ENCODE measurements at places on chromosomes 12 and 14.

- peak; percentile 35 for DNase-seq
These were observed 12.9 kb upstream of the CALM1 start for GRCh38 chr14:90383731-90384542.

DNA sequence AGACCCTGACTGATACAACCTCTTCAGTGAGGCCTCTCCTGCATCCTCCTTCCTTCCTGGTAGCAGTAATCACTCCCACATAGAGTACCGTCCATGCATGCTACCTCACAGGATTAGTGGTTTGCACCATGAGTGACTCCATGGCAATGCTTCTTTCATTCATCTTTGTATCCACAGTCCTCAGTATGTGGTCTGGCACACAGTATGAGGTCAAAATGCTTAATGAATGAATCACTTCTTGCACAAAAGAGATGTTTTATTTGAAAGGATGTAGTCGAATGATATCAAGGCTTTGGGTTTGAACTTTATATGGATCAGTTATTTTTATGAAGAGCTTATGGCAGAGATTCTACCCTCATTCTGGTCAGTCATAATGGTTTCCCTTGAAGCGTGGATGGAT, 42.2 kb downstream of the KCNA5 start:
- DNase-seq, result no peak

DNA sequence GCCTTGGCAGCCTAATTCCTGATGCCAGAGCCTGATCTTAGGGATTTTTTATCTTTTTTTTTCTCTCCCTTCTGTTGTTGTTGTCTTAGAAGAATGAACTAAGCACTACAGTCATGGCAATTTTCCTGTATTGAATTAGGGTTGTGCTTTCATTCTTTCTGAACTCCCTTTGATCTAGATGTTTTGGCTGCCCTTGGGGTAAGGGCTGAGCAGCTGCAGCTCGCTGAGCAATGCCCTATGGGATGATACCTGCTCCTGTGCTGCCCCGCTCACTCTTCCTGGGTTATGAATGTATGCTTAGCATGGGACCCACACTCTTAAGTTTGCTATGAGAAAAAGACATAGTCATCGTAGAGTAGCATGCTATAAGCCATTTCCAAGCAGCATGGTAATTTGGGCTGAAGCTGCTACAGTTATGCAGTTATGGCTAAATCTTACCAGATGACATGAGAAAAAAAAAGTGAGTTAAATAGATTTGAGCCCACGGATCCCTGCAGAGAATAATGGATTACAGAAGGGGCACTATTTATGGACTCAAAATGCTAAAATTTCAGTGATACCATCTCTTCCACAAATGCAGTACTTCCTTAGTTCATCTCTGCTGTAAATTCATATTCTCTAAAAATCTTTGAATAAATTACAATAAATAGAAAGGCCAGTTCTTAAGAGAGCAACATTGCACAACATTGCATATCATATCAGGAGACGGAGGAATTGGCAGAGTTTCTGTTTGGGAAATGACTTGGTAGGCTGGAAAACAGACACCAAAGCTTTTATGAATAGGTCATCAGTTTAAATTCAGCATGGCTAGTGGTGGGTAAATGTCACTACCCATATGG, 79.2 kb upstream of the PTHLH start:
- no peak for DNase-seq

DNA sequence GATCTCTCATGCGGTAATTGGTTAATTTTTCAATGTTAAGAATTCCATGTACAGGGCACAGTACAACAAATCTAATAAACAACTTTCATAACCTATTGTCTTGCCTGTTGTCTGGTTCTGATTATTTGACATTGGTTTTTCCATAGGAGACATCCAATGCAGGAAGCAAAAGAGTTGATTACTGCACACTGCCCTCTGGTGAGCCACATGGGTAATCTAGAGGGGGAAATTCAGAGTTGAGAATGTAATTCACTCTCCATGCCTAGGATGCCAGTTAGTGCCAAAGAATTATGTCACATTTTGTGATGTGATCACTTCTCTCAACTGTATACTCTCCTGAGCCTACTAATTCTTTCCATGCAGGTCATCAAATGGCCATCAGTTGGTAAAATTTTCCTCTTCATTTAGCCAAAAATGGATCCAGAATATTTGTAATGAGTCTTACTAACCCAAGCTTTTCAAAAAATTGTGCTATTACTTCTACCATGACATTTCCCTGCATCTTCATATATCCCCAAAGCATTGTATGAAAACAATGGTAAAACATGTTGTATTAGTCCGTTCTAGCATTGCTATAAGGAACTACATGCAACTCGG, 17.7 kb upstream of the CCDC91 start:
- no peak for DNase-seq

GRCh38 chr12:104733717-104734175, 224.3 kb downstream of the SLC41A2 start:
- no peak for DNase-seq

GRCh38 chr12:94570161-94570560, 80.2 kb downstream of the TMCC3 start:
- DNase-seq, result no peak

- DNase-seq, result no peak
These were observed 5.3 kb upstream of the ACACB start for GRCh38 chr12:109110988-109111495.

GRCh38 chr12:88633312-88633711, 53.0 kb upstream of the KITLG start:
- no peak for DNase-seq

GRCh38 chr12:112738531-112738930, 53.0 kb upstream of the RPH3A start:
- DNase-seq, result no peak

GRCh38 chr12:2283916-2284315, 231.1 kb downstream of the CACNA1C start:
- DNase-seq, result no peak

DNA sequence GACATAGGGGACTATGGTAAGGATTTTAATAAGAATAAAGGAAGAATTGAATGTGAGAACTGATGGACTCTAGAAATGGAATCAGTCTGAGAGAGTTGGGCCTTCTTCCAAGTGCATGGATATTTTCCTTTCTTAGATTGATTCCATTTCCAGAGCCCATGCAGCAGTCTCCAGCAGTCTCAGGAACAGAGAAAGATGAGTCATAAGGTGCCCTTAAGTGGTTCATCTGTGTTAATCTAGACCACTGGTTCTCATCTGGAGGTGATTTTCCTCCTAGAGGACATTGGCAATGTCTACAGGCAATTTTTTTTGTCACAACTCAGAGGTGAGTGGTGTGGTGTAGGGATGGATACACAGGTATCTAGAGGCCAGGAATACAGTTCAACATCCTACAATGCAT, 25.9 kb downstream of the TRIM9 start:
- DNase-seq, result no peak

- no peak for DNase-seq
These were observed 248.5 kb downstream of the GLT1D1 start for GRCh38 chr12:129101816-129102215.

GRCh38 chr14:96136371-96137005, 68.2 kb upstream of the BDKRB2 start:
- no peak for DNase-seq

- no peak for DNase-seq
These were observed 17.1 kb downstream of the BCAT1 start for GRCh38 chr12:24931666-24932405.

DNA sequence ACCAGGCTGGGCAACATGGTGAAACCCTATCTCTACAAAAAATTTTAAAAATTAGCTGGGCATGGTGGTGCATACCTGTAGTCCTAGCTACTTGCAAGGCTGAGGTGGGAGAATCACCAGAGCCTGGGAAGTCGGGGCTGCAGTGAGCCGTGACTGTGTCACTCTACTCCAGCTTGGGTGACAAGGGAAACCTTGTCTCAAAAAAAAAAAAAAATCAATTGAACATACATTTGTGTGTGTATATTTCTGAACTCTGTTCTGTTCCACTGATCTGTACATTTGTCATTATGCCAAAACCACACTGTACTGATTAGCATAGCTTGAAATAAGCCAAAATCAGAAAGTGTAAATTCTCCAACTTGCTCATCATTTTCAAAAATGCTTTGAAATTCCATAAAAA, 254.6 kb downstream of the SOX5 start:
- no peak for DNase-seq

DNA sequence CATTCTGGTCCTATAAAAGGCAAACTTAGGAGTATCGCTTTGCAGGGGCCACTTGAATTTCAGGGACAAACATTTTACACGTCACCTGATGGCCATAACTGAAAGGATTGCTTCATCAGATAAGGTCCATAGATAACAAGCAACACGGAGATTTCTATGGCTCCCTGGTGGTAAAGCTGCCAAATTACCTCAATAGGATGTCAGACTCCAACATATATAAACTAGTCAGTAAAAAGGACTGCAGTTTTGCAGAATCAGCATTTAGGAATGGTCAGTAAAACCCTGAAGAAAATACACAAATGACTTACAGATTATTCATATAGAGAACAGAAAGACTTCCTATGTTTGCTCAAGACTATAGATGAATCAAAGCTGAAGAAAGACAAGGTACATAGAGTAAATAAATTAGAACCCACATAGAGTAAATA, 66.1 kb upstream of the GRIP1 start:
- no peak for DNase-seq

GRCh38 chr14:95808371-95808770, 68.3 kb upstream of the TUNAR start:
- no peak for DNase-seq

DNA sequence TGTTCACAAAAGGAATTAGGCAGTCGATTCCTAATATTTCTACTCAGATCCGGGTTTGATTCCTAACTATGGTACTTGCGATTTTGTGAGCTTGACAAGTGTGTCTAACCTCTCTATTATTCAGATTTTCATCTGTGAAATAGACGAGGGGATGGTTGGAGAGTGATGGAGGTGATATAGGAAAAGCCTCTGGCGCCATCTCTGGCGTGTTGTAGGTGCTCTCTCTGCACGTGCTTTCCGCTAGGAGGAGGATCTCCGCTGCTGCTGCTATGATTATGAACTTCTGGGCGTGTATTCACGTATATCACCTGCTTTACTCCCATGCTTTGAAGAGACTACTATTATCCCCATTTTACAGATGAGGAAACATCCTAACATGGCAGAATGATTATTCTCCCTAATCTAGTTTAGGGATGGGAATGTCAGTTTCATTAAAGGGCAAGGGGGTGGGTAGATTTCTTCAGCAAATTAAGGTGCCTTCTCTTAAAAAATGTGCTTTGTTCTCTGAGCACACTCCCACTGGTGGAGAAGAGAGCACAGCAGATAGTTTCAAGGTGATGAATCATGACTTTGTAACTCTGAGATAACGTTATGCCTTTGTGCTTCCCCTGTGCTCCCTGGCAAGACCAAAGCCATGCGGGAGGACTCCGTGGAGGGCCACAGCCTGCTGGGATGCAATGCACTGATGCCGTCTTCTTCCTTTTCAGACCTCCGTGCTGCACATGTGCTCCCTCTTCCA, 97.1 kb downstream of the PRIMA1 start:
- no peak for DNase-seq

DNA sequence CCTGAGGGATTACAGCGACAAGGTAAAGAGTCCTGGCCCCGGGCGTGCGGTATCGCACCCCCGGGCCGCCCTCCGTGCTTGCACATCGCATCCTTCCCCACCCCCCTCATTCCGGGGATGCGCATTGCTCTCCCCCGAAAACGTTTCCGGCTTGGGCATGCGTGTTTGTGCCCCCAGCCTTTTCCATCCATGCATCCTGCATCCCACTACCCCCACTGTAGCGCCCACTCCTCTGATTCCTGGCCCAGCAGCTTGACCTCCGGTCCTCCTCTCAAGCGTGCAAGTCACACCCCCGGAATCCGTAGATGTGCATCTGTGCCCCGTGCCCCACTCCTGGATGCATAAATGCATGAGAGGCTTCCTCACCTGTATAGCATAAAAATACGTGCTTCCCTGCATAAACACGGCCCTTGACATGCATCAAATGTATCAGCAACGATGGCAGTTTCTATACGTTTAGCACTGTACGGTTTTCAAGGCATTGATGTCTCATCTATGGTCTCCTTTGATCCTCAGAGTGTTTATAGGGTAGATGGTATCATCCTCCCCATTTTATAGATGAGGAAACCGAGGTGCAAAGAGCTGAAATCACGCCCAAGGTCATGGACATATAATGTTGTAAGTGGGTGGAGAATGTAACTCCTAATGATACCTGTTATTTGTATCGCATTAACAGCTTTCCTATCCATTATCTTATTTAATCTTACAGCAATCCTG, 484 bp downstream of the RIC8B start:
- no peak for DNase-seq

DNA sequence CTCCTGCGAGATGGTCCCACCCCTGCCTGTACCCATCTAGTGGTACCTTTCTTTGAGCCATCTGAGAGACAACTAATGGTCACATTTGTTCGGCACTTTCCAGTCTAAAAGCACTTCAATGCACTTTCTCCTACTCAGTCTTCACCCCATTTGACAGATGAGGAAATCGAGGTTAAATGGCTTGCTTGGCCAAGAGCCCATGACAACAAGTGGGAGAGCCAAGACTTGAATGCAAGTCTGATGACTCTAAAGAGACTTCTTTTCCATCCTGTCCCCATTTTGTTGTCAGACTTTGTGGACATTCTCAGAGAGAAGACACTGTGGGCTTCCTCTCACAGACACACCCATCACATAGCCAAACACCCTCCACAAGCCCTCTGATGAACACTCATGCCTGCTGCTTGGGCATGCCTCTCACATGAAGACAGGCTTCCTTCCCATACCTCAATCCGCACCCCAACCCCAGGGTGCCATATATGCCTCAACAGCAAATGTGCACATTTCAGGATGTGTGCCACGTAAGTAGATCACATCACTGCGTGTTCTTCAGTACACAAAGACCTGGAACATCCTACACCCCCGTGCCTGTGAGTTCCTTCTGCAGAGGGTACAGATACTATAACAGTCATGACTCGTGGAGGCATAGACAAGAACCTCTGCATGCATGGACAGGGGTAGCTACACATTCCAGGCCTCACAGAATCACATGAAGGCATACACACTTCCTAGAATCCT, 805 bp downstream of the MYH7 start:
- no peak for DNase-seq

DNA sequence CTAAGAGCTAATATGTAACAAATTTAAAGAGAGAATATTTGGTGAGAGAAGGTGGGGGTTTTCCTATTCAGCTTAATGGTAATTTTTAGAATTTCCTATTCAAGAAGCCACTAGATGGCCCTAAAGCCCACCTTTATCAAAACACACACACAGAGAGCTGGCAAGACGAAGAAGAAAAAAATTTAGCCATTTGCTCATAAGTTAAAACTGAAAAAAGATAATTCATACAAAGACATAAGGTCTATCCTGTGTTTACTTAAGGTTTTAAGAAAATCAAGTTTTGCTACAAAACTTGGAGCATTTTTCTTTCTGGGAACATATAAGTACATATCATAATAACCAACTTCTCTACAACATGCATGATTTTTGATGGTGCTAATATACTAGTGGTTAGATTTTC, 46.8 kb upstream of the PCED1B start:
- DNase-seq, result no peak

- peak; percentile 19 for DNase-seq
These were observed 1.6 kb upstream of the ATP2B1 start for GRCh38 chr12:89709995-89710872.

Data from activated CD8-positive, alpha-beta memory T cell treated with anti-CD3 and anti-CD28 coated beads for 4 hours (primary cell).